ENCODE measurements at places on chromosomes 5 and 9.

DNA sequence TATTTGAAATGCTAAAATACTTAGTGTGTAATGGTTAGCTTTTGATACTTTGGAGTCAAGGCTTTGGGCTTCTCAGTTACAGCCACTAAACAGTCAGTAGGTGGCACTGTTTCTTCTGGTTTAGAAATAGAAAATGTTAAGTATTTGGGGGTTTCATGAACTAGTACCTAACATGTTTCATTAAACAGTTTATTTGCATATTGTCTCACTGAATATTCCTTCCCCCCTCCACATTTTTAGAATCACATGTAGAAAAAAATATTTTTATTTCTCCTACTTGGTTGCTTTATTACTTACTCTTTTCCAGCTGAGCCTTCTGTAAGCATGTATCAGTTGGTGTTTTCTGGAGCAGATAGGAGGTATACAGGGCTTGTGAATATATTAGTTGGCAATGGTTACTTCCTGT lies 48.0 kb downstream of the IPO11 start:
- no peak for DNase-seq

DNA sequence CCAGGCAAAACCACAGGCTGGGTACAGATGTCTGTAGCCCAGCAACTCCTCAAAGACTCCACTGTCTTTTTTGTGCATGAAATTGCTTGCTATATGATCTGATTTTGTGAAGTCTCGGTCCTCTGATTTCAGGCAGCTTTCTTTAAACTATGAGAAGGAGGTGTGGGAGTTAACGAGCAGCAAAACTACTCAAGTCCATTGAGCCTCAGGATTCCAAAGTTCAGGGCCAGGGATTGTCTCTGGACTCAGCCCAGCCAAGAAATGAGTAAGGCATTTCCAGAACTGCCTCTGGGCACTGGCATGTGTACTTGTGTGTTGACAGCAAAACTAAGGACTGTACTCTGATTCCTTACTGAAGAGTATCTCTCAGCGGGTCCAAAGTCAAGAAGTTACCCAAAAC lies 53.4 kb upstream of the GLIS3 start:
- no peak for DNase-seq

GRCh38 chr9:68927165-68927564 lies 86.7 kb downstream of the PRKACG start:
- DNase-seq, result no peak

DNA sequence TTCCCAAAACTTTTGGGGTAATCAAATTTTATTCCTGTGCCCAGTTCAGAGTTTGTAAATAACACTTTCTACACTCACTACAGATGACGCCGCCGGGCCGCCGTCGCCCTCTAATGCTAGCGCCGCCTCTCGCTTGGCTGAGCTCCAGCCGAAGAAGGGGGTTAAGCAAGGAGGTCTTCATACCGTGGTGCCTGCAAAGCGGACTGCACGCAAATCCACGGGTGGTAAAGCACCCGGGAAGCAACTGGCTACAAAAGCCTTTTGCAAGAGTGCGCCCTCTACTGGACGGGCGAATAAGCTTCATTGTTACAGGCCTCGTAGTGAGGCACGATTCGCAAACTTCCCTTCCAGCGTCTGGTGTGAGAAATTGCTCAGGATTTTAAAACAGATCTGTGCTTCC lies 280.4 kb downstream of the MEF2C start:
- peak; percentile 34 for DNase-seq

DNA sequence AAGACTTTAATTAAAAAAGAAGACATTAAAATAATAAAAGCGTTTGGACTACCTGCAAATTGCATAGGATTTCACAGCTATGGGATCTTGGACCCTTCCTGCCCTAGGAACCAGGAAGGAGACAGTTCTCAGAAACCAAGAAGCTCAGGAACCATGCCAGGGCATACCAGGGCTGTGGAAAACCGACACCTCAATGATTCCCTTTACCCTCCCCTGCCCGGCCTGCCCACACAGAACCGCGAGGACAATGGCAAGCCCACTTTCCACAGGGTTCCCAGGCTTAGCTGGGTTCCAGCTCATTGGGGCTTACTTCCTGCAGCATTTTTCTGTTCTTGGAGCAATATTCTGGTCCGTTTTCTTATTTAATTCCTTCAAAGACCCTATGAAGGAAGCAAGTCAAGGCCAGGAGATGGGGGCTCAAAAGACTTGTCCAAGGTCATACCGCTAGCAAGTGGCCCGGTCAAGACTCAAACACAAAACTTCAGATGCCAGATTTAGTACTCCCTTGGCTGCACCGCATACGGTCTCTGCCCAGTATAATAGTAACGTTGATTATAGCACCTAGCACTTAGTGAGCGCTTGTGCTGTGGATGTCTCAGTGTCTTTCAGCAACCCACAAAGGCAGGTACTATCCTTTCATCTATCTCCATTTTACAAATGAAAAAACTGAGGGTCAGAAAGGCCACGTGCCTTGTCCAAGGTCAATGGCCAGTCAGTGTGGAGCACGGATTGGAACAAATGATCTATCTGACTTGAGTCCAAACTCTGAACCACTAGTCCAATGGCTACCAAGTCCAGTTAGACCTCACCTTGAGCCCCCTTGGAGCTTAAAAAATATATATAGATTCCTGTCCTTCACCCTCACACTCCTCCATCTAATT lies 6.8 kb downstream of the FAT2 start:
- DNase-seq, result no peak

DNA sequence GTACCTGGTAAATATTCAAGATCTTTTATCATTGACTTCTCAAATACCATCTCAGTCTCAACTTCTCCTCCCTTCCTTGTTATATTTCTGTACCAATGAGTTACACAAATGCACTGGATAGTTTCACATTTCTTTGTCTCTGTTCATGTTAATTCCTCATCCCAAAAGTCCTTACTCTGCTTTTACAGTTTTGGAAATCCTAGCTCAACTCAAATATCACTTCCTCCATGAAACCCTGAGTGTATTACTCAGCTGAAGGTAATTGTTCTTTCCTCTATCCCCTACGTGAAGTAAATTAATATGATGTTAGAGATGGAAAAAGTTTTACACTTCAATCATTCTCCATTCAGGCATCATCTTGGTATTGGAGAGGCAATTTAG lies 241.5 kb downstream of the TLE4 start:
- DNase-seq, result no peak

DNA sequence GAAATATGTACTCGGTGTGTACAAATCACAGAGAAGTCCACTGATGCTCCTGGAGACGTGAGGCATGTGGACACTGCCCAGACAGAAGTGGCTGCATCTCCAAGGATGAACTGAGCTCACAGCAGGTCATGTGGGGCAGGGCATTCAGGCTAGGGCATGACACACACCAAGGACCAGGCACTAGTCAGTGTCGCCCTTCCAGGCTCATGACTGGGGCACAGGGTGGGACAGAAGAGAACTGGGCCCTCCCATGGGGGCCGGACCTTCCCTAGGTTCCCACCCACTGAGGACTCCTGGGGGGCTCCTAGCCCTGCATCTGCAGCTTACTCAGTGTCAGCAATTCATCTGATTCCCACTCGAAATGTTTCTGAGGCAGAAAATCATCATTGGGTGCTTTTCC lies 256.8 kb upstream of the IRX4 start:
- no peak for DNase-seq

DNA sequence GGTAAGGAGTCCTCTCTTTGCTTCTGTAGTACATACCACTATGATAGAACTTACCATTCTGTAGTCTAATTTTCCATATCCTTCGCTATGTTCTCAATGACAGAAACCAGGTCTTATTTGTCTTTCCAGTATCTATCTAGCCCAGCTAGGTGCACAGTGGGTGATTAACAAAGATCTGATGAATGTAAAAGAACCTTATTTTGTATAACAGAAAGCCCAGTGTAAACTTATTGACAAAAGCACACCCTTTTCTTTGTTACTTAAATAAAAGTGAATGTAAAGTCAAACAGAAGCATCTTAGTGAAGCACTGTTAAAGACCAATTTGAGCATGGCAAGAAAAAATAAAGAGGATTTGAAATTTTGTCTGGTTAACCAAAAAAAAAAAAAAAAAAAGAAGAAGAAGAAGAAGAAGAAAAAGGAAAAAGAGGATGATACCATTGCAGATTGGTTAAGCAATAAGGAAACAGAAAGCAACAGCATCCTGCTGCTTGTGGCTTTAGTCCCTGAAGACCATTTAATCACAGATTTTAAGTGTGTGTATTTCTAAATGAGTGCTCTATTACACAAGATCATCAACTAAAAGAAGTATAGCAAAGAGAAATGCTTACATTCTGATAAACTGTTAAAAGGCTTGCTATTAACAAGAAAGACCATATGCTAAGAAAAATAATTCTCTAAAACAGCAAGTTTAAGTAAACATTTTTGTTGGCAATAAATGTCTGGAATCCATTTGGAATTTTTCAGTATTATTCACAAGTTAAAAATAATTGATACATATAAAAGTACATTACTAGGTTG lies 21.2 kb downstream of the MEGF9 start:
- DNase-seq, result no peak

GRCh38 chr5:180675036-180675635 lies 25.7 kb upstream of the FLT4 start:
- DNase-seq, result no peak

- DNase-seq, result no peak
Observed at GRCh38 chr9:118940473-118940872, 428.8 kb downstream of the BRINP1 start.

DNA sequence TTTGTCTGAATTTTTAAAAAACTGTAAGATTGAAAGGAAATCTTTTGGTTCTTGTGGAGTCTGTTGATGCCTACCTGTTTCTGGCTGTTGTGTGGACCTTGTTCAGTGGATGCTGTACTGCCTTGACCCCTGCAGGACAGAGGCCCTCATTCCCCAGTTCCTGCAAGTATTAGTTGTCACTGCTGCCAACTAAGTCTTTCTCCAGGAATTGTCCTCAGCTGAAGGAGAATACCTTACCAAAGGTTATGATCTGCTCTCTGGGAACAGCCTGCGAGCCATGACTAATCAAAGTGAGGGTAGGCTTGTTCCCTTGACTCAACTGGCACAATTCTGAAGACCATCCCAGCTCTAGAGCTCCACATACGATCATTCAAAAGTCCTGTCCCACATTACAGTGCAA lies 145.3 kb upstream of the FST start:
- DNase-seq, result no peak

DNA sequence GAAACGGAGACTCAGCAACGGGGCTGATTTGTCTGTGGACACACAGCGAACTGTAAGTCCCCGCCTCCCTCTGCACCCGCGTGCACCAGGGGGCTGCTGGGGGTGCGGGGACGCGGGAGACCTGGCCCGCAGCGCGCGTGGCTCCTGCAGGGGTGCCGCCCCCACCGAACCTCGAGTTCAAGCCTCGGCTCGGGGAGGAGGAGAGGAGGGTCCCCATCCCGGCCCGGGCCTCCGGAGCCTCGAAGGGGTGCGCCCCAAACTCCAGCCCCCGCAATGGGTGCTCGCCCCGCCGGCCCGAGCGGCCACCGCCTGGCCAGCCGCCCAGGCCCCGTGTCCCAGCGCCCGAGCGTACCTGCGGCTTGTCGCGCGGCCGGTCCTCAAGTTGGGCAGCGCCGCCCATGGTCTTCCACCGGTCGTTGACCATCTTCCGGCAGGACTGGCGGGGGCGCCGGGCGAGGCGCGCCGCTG lies 829 bp downstream of the FIBCD1 start:
- no peak for DNase-seq

GRCh38 chr5:10827571-10827970 lies 66.5 kb upstream of the DAP start:
- no peak for DNase-seq

- no peak for DNase-seq
Observed at GRCh38 chr9:115492869-115493268, 374.9 kb upstream of the TNC start.

- DNase-seq, result no peak
Observed at GRCh38 chr5:60399507-60399906, 300.5 kb downstream of the DEPDC1B start.

- peak; percentile 85 for DNase-seq
Observed at GRCh38 chr5:181246276-181247049, 2.8 kb upstream of the RACK1 start.

DNA sequence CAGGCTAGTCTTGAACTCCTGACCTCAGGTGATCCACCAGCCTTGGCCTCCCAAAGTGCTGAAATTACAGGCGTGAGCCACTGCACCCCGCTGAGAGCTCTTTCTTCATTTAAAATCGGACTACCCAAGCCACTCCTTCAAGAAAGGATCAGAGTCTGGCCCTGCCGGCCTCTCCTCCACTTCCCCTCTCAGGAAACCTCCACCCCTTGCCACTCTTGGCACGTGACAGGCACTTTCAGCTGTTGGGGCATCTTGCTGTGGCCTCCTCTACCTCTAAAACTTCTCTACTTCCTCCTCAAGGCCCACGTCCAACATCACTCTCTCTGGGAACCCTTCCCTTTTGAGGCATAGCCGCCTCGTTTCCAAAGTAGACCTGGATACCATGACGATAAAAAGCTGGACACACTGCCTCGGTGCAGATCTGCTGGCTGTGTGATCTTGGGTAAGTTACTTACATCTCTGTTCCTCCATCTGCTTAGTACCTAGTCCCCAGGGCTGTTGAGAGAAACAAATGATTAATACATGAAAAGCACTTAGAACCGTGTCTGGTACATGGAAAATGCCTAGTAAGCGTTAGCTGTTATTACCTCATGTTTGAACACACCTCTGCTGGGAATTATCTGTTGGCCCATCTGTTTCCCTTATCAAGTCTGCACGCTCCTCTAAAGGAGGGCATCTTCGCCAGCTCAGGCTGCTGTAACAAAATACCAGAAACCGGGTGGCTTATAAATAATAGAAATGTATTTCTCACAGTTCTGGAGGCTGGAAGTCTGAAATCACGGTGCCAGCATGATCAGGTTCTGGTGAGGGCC lies 55.3 kb downstream of the SMIM23 start:
- DNase-seq, result no peak

- DNase-seq, result no peak
Observed at GRCh38 chr5:139637438-139638089, 10.6 kb upstream of the CXXC5 start.

DNA sequence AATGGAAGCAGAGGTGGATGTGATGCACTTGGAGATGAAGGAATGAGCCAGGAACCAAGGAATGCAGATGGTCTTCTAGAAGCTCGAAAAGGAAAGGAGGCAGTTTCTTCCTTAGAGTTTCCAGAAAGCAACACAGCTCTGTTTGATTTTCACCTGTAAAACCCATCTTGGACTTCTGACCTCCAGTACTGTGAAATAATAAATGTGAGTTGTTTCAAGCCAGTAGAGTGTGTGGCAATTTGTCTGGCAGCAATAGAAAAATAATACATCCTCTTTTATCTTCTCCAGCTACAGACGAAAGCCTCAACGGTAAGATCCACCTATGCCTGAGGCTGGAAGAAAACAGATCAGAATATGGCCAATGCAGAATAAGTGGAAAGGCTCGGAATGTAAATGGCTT lies 199.7 kb downstream of the HINT1 start:
- DNase-seq, result no peak

DNA sequence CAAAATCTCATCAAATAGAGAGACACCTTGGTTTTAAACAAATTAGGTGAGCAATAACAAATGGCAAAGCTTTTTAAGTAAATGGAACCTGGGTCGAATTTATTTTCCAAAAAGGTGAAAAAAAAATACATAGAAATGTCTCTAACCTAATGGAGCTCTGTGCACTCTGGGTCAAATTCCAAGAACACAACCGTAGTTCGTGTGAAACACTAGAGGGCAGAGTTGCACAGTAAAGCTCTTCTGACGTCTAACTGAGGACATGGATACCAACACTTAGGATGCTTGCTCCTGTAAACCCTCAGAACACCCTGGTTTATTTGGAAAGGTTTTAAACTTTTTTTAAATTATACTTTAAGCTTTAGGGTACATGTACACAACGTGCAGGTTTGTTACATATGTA lies 18.9 kb downstream of the MARCHF11 start:
- no peak for DNase-seq

Data from activated CD4-positive, alpha-beta memory T cell treated with anti-CD3 and anti-CD28 coated beads, Interleukin-2, amount 10 ng/mL, durations not matched to agents 7 days and 5 days (primary cell).